ENCODE measurements at places on chromosomes 3 and 15.

DNA sequence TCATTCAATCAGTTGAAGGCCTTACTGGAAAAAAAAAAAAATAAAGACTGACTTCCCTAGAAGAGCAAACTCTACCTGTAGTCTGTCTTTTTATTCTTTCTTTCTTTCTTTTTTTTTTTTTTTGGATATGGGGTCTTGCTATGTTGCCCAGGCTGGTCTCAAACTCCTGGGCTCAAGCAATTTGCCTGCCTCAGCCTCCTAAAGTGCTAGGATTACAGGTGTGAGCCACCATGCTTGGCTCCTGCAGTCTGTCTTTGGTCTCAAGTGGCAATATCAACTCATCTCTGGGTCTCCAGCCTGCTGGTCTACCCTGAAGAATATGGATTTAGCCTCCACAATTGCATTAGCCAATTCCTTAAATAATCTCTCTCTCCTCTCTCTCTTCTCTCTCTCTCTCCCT, 167.7 kb upstream of the P2RY1 start:
- DNase-seq, result no peak

DNA sequence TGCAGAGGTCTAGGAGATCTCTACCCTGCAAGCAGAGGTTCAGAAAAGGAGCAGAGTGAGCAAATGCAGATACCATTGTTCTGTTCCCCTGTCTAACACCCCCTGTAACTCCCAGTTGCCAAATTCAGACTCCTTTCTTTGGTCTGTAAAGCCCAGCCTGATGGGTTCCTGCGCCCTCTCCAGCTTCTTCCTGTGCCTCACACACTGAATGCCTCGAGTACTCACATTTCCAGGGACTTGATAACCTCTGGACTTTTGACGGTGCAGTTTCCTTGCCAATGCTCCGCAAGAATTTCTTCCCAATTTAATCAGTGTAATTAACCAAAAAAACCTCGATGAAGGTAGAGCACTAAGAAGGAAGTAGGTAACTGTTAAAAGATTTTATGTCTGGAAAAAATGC, 19.3 kb downstream of the PDE8A start:
- DNase-seq, result no peak

- no peak for DNase-seq
Measured at GRCh38 chr3:184549796-184550577, 11.6 kb upstream of the EPHB3 start.

DNA sequence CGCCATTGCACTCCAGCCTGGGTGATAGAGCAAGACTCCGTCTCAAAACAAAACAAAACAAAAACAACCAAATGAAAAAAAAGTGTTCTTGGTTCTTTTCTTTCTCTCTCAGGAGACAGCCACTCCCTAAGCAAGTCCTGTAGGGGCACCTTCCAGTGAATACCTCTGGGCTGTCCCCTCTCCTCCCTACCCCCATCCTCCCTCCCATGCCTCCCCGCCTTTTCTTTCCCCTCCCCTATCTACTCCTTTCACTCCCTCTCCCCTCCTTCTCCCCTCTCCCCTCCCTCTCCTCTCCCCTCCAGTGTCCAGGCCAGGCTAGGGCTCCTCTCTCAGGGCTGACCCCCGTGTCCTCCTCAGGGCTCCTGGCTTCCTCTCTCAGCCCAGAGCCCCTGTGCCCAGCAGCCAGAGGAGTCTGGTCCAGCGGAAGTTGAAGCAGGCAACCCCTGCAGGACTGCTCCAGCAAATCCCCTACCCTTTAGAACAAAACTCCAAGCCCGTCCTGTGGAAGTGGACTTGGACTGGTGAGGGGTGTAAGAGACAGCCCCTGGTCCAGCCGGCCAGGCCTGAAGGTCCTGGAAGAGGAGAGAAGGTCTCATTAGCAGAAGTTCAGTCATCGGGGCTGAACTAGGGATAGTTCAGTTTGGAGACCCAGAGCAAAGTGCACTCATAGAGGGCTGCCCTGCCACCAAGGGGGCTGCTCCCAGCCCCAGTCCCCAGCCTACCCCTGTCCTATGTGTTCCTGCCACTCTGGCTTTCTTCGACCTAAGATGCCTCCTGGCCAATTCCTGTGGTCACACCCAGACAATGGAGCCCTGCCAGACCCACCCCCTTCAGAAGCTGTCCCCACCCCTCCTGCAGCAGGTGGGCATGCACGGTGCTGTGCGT, 79.8 kb upstream of the IQSEC1 start:
- DNase-seq, result no peak

DNA sequence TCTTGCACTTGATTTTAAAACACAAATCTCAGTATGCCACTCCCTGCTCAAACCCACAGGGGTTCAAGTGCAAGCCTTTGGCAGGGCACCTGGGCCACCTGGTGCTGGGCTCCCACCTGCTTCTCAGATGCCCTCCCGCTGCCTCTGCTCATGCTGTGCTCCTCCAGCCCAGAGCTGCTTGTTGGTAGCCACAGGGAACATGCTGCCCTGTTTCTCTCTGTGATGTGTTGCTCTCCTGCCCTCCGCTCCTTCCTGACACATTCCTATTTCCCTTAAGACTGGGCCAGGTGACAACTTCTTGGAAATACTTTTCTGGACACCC, 27.1 kb upstream of the KY start:
- DNase-seq, result no peak

GRCh38 chr15:83538682-83539081, 91.5 kb downstream of the SH3GL3 start:
- DNase-seq, result no peak

DNA sequence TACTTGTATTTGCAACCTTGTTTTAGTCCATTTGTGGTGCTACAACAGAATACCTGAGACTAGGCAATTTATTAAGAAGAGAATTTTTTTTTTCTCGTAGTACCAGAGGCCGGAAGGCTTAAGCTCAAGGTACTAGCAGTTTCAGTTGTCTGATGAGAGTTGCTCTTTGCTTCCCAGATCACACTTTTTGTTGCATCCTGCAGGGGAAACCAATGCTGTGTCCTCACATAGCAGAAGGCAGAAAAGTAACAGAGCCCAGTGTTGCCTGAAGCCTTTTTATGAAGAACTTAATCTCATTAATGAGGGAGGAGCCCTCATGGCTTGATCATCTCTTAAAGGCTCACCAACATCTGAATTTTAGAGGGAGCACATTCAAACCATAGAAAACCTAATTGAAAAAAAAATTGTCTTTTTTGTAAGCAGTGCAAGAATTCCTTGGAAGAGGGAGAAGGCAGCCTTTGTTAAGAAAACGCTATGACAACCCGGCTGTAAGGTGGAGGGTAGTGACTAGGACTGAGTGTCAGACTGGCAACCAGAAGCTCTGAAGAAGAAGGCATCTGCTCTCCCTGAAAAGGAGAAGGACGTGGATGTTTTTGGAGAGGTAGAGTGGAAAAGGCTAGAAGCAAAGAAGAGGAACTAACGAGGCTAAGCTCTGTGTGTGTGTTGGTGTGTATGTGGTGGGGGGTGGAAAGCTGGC, 1245.3 kb downstream of the ROBO2 start:
- no peak for DNase-seq

DNA sequence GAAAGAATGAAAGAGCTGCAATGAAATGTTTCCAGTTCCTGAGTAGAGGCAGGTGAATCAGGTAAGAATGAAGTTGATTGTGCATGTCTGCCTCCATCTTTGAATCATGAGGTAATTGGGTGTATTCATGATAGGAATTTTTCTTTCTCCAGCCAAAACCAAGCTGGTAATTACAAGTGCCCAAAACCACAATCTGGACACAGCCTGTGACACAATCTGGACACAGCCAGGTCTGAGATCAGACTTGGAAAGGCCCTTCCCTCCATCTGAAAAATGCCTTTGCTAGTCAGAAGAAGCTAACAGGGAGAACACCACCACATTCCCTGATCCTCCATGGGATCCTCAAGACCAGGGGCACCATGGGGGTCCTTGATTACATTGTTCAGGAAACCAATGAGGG, 338.5 kb upstream of the THBS1 start:
- DNase-seq, result no peak

DNA sequence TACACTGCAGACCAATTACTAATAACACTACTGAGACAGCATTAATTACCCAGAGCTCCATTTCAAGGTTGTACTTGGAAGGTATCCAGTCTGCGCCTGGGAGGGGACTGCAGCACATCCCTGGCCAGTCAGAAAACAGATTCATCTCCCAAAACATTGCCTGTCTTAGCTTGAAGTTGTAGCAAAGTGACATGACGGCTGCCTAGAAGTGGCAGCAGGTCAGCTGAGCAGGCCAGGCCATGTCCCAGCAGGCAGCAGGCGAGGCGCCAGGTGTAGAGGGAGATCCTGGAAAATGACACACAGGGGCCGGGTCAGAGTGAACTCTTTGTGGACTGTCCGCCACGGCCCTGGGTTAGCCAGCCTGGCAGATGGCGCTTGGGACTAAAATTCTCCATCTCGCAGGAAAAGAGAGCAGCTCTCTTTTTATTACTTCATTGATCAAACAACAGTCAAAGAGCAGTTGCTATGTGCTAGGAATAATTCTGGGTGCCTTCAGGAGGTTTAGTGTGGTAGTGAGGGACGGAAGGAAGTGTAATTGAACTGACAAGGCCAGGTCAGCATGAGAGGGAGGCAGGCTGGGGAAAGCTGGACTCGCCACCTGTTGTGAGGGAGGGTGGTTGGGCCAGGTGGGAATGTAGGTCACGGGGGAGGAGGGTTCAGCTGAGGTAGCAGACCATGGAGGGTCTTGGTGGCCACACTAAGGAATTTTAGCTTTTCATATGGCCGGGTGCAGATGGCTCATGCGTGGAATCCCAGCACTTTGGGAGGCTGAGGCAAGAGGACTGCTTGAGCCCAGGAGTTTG, 1.3 kb upstream of the MAP6D1 start:
- no peak for DNase-seq

DNA sequence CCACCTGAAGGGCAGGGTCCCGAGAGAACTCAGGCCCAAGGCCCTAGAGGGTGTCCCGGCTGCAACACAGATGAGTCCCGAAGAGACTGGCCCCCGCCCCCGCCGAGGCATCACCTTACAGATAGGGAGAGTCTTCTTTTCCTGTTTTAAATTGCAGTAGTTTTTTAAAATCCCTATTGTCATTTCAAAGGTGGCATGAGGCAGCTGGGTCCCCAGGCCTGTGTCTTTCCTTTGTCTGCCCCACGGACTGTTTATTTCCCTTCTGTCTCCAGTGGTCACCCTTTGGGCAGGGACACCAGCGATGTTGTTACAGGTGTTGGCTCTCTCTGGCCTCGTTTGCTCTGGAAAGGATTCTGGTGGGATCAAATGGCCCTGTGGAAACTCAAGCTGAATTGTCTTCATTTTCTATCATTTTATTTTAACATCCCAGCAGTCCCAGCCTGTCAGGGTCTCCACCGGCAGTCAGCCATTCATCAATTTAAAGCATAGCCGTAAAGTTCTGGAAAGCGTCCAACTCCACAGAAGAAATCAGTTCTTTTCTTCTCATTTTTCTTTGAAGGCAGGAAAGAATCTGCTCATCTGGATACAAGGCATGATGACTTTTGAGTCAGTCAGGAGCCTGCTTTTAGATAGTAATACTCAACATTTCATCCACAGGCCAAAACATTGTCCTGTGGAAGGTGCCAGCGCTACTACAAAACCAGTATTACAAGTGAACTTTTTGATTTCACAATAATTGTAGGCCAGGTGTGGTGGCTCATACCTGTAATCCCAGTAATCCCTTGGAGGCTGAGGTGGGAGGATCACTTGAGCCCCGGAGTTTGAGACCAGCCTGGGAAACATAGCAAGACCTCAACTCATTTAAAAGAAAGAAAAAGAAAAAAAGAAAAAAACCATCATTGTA, 96.2 kb downstream of the HES1 start:
- DNase-seq, result no peak

DNA sequence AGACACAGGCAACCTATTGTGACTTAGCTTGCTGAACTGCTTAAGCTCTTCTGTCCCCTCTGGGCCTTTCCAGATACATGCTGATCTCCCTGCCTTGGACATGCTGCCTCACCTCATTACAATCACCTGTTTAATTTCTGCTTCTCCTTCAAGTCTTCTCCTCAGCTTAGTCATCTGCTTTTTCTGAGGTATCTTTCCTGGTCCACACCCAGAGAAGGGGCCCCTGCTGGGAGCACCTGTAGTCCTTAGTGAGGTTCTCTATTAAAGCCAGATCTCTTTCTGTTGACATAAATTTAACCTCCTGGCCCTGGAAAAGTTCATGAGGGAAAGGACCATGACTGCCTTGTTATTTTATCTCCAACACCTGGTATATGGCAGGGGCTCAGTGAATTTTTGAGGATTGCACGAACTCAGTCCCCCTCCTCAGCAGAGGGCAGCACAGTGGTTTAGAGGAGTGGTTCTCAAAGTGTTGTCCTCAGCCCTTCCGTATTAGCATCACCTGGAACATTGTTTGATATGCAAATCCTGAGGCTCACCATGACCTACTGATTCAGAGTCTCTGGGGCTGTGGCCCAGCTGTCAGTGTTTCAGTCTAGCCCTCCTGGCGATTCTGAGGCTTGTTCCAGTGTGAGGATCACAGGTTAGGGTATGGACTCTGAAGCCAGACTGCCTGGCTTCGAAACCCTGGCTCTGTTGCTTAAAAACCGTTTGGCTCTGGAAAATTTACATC, 12.7 kb downstream of the COL6A6 start:
- DNase-seq, result no peak

DNA sequence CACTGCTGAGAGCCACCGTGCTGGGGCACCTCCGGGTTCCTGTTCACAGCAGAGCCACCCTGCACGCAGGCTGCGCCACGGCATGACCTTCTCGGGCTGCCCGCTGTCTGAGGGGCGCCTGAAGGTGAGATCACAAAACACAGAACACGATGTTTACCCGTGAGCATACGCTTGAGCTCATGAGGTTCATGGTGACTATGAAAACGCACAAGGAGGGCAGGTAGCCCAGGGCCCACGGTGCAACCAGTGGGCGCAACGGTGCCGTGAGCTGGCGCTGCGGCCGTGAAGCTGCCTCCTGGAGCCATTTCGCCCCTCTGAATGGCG, 36.1 kb downstream of the KLHL25 start:
- DNase-seq, result no peak

- no peak for DNase-seq
Measured at GRCh38 chr3:164208048-164208447, 870.2 kb downstream of the SI start.

DNA sequence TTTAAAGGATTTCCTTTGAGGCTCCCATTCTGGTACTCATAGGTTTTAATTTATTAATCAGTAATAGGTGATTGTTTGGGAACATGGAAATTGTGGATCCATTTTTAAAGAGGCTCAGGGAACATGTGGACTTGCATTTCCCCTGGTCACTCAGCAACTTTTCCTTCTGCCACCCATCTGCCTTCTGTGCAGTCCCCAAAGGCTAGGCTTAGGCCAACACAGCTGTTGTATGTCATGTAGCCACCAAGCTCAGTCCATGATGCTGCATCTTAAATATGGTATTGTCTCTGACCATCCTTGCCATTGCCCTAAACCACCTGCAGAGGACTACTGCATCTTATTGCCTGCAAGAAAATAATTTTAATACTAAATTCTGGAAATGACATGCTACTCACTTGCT, 416.7 kb upstream of the SEMA6D start:
- DNase-seq, result no peak

- DNase-seq, result no peak
Measured at GRCh38 chr3:149575961-149576564, 81.8 kb downstream of the WWTR1 start.

DNA sequence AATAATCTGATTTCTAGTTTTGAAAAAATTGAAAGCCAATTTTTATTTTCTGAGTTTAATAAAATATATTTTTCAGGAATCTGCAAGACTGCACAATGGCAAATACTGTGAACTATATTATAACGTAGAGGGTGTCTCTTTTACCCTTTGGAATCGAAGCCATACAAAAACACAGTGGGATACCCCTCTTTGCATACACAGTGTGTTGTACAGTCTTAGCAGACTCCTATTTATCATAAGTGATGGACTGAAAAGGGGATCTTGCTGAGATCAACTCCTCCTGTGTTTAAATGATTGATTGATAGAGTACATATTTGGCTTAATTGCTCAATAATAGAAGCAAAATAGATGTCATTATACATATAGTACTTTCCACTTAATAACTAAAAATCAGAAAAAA, 981.2 kb downstream of the NSUN3 start:
- DNase-seq, result no peak

GRCh38 chr15:23003736-23004135, 23.6 kb upstream of the CYFIP1 start:
- no peak for DNase-seq

All from activated CD8-positive, alpha-beta memory T cell treated with anti-CD3 and anti-CD28 coated beads for 48 hours (primary cell).